Ovary (tissue), 10 donors: ENCODE measurements at places on chromosomes 2 and 18. TPM values are rescaled to one million over a fixed set of nuclear protein-coding genes. Genes with fewer than 3 reads are reported as not detected.

SKOR2 gene
- total RNA-seq = not detected

DNA sequence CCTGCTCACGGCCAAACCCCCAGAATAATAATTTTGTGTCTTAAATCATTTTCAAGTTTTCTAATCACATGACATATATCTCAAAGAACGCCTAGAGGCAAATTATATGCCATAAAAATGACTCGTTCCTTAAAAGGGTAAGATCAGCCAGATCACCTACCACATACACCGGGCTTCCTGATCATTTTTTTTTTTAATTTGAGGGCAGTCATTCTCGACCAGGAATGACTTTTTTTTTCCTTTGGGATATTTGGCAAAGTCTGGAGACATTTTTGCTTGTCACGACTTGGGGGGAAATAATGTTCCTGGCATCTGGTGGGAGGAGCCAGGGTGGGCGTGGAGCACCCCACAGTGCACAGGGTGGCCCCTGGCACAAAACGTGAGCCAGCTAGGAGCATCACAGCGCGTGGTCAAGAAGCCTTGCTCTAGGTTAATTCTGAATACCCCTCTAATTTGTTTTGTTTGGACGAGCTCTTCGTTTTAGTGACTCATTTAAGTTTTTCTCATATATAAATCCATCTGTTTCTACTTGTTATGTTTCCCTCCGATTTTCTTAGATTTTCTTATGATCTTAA lies 94.9 kb downstream of the TWIST2 start:
- no peak for DNase-seq

DNA sequence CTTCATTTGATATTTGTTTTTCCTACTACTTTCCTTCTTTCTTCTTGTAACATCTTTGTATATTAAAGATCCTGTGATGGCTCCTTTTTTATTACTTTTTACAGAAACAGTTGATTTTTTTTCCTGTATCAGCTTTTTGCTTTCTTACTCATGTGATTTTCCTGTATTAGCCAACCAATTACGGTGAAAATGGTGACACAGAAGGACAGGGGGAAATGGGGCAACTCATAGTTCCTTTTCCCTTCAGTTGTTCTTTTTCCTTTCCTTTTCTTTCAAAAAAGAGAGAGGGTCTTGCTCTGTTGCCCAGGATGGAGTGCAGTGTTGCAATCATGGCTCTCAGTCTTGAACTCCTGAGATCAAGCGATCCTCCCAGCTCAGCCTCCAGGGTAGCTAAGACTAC lies 117.8 kb downstream of the ATL2 start:
- no peak for DNase-seq

UGT1A1 gene
- total RNA-seq = 0.13 TPM

DNA sequence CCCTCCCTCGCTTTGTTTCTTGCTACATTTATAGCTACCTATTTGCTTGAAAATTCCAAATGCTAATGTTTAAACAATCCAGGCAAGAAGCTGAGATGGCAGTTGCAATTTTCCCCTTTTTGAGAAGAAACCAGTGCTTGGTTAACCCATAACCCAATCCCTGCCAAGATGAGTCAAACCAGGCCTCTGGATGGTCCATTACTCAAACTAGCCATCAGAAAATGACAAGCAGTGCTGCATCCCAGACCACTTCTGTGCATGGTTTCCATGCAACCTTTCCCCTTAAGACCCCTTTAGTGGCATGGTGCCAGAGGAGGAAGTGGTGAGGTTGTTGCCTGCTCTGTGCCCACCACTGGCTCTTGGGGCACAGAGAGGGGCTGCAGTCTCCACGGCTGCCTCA lies 131.2 kb upstream of the RMP24 start:
- no peak for DNase-seq

DNA sequence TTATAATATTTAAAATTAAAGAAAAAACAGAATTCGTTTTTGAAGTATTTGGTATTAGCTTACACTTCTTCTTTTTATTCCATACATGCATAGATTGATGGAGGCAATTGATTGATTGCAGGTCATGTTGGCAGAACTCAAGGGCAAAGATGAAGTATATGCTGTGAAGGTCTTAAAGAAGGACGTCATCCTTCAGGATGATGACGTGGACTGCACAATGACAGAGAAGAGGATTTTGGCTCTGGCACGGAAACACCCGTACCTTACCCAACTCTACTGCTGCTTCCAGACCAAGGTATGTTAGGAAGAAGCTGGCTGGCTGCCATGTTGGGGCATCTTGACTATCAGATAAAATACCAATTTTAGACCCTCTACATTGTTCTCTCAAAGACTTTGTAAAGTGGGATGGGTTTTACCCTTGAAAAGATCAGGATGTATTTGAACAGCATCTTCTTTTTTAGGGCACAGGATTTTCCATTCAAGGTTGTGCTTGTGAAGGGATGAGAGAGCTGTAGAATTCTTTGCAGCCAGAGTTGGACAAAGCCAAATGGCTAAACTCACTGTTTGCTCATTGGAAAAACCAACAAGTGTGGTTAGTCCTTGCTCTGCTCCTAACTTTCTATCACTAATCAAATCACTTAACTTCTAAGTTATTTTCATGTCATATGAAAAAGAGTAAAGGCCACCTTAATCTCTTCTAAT lies 286.8 kb upstream of the EPAS1 start:
- DNase-seq = no peak

IFT172 gene
- 44.1 TPM for total RNA-seq

DNA sequence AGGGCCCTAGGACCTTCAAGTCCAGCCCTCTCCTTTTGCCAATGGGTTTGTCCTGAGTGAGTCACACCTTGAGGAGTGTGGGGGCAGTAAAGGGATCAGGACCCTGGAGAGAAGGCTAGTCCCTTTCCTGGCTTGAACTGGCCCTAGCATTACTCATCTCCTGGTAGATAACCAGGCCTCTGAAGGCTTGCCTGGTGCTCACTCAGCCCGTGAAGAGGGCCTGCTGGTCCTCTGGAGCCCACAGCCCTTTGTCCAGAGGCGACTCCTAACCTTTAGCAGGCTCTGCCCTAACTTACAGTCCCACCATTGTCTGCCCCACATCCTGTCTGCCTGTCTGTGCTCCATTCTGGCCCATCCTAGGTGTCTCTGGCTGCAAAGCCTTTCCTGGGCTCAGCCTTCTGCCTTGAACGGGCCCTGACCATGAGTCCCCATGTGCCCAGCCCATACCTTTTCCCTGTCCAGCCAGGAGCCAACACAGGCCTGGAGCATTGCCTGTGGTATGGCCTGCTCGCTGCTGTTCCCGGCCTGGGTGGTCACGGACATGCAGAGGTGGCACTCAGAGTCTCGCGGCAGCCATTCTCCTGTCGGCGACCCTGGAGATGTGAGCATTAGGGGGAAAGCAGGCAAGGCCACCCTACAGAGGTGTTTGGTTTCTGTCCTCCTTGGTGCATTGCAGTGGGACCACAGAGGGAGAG lies 5.0 kb downstream of the SFTPB start:
- DNase-seq = no peak

GRCh38 chr2:200944467-200945394 lies 18.7 kb downstream of the ORC2 start:
- no peak for DNase-seq

ANKRD53 gene
- 8.3 TPM for total RNA-seq

- DNase-seq = no peak
Observed at GRCh38 chr18:59242906-59243305, 22.9 kb downstream of the GRP start.

GRCh38 chr2:205806143-205806905 lies 124.0 kb downstream of the NRP2 start:
- DNase-seq = no peak

ABCG8 gene
- not detected for total RNA-seq

- DNase-seq = no peak
Observed at GRCh38 chr2:102585847-102586404, 33.4 kb upstream of the SLC9A2 start.

KDM3A gene
- total RNA-seq = 53.0 TPM

DNA sequence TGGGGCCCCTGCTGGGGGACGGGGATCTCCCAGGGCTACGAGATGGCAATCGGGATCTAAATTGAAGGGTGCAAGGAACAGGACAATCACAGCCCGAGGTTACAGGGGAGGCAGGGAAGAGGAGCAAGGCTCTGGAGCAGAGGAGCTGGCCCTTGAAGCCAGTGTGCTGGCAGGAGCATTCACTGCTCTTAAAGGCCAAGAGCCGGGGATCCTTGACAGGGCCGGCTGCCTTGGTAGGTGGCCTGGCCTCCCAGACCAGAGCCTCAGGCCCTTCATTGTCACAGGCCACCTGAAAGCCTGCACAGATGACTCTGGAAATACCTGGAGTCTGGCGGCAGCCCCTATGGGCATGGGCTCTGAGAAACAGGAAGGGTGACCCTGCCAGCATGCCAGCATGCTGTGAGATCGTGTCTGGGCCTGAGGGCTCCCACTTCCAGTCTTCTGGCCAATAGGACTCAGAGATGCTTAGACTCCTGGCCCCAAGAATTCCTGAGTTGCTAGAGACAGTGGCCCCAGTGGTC lies 38.7 kb downstream of the PDIA6 start:
- DNase-seq = no peak

CLEC4F gene
- total RNA-seq = 0.38 TPM

DNA sequence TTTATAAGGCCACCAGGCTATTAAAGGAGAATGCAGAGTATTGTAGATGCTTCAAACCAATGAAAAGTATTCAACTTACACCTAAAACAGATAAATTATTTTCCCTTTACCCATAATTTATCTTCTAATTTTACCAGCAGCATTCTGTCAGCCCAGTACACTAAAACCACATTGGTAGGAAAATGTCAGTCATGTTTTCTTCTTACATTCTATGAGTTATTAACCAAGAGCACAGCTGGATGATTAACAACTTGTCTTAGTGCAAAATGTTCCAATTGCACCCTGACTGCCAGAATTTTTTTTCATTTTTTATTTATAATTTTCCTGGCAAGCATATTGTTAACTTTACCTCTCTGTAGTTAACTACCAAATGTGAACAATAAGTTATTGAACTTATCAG lies 79.0 kb upstream of the WDR75 start:
- no peak for DNase-seq

GRCh38 chr18:73288813-73289212 lies 421.0 kb upstream of the NETO1 start:
- no peak for DNase-seq

G6PC2 gene
- 0.57 TPM for total RNA-seq

- DNase-seq = no peak
Observed at GRCh38 chr2:53994818-53995808, 24.3 kb upstream of the PSME4 start.

DNA sequence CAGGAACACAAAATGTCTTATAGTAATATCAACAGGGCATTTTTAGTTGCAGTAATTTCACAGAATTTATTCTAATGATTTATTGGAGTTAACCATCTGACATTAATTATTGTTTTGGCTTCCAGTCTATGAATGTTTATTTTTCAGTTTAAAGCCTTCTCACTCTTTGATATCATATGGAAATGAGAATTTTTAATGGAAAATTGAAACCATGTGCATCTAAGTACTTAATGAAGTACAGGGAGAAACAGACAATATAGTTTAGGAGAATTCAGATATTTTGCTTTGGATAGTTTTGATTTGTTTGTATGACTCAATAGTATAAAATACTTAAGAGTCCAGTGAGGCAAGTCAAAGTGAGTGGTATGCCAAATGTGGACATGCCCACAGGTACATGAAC lies 126.1 kb downstream of the OLA1 start:
- DNase-seq = no peak

DNA sequence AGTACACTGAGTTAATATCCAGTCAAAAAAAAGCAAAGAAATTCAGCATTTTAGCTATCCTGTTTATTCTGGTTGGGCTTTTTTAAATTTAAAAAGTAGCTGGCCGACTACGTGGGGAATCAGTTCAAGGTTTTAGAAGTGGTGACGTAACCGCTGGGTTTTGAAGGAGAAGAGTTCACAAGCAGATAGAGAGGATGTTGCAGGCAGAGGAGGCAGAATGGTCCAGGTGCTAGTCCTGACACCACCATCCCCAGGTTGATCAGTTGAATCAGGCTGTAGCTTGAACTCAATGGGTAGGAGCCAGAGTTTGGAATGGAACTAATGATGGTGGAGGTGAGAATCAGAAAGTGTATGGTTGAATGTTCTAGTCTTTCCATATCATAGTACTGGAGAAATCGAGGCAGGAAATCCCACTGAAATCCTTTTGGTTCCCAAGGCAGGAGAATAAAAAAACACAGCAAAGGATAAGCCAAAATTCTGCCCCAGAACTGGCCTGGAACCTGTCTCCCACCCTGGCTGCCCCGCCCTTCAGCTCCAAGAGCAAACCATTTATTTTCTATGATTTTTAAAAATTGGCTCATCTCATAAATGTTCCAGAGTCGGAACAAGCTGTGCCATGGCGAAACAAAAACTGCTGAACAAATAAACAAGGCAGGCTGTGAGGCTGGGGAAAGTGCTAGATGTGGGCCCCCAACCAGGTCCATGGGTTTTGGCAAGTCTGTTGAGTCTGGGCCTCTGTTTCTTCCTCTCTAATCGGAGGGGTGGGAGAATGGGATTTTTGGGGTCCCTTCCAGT lies 44.0 kb downstream of the SLC4A1AP start:
- peak; percentile 80 for DNase-seq

DNA sequence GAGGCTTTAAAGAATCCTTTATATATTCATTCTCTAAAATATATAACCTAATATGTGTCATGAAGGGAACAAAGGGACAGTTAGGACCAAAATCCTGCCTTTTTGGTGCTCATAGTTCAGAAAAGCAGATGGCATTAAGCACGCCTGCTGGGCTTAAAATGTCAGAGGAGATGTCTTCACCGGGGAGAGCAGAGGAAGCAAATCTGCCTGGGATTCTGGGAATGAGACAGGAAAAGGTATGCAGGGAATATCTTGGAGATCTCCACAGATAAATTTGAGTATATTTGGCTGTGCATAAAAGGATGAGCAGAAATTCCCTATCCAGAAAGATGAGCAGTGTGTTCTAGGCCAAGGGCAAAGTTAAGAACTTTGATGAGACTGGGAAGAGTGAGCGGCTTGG lies 45.5 kb downstream of the FSHR start:
- no peak for DNase-seq

CELF4 gene
- total RNA-seq = 1.00 TPM

DNA sequence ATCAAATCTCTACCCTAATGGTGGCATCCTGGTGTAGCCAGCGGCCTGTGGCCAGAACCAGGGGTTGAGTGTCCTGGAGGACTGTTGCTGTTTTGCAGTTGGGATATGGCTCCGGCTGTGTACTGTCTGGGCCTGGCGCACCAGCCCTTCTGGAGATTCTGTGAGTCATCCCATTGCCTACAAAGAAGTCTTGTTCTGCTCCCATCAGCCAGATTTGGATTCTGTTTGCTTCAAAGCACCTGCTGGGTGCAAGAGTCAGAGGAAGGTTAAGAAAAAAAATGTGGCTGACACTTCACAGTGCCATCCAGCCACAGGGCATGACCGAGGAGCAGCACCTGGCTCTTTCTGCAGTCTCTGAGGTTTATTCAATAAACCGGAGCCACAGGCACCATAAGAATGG lies 41.0 kb upstream of the ASAP2 start:
- DNase-seq = no peak

CYB5A gene
- total RNA-seq = 340 TPM
